Activated CD8-positive, alpha-beta memory T cell treated with anti-CD3 and anti-CD28 coated beads, Interleukin-2, amount 10 ng/mL, durations not matched to agents 7 days and 5 days (primary cell): ENCODE measurements at places on chromosomes 2 and 18. TPM values are rescaled to one million over a fixed set of nuclear protein-coding genes. Genes with fewer than 3 reads are reported as not detected.
A peak's percentile ranks its signal among the peaks of the same experiment; 100 is the strongest.

GRCh38 chr2:45885171-45885621 lies 233.7 kb downstream of the PRKCE start:
- DNase-seq = no peak

GRCh38 chr2:202387608-202388342 lies 11.6 kb downstream of the BMPR2 start:
- DNase-seq = no peak

GRCh38 chr18:77062518-77063003 lies 70.0 kb downstream of the MBP start:
- peak; percentile 90 for DNase-seq

DNA sequence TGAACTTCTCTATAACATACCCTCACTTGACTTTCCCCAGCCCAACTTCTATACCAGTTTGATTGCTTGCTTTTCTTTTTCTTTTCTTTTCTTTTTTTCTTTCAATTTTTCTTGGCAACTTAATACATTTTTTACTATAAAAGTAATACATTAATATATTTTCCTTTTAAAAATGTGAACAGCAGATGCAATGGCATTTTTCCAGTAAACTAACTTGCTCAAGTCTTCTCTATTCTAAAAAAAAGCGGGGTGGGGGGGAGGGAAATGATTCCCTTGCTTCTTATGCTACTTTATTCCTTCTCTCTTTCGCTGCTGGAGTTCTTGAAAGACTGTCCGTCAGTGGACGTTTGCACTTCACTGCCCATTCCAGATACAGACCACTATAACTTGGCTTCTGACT lies 70.5 kb downstream of the RBMS1 start:
- no peak for DNase-seq

GRCh38 chr2:45312275-45312674 lies 298.8 kb downstream of the SRBD1 start:
- no peak for DNase-seq

DNA sequence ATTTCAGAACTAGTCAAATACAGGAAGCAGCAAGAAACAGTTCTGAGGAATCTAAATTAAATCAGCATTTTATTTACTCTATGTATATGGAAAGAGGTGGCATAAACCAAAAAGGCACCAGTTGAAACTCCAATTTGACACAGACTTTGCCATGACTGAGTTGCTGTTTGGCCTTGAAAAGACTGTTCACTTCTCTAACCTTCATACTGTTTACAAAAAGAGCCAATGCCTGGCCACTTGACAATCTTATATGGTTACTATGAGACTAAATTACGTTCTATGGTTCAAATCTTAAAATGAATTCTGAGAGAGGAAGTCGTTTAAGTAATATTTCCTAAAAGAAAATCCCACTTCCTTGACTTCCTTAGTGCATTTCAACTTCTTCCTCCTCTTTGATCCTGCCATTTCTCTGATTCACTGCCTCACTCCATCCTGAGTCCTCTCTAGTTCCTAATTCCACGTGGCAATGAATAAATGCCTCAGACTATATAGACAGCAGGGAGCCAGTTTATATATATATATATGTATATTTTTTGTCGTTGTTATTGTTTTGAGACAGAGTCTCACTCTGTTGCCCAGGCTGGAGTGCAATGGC lies 13.2 kb downstream of the CEP76 start:
- no peak for DNase-seq

- DNase-seq = no peak
Observed at GRCh38 chr2:17136877-17137276, 381.4 kb downstream of the RAD51AP2 start.

DNA sequence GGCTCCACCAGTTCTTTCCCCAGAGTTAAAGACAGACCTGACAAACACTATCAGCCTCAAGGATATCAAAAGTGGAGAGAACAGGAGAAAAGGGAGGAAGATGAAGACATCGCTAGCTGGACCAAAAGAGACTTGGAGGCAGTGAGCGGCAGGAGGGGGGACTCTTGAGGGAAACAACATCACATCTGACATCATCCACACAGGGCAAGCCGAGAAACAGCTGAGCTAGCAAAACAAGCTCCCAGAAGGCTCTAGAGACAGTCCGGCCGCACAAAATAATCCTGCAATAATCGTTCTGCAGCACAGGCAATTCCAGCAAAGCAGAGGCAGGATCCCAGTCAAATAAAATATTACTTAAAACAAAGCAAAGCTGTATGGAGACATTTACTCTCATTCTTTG lies 239.8 kb downstream of the EN1 start:
- DNase-seq = no peak

GRCh38 chr18:55768255-55768654 lies 180.3 kb upstream of the TCF4 start:
- DNase-seq = no peak

DNA sequence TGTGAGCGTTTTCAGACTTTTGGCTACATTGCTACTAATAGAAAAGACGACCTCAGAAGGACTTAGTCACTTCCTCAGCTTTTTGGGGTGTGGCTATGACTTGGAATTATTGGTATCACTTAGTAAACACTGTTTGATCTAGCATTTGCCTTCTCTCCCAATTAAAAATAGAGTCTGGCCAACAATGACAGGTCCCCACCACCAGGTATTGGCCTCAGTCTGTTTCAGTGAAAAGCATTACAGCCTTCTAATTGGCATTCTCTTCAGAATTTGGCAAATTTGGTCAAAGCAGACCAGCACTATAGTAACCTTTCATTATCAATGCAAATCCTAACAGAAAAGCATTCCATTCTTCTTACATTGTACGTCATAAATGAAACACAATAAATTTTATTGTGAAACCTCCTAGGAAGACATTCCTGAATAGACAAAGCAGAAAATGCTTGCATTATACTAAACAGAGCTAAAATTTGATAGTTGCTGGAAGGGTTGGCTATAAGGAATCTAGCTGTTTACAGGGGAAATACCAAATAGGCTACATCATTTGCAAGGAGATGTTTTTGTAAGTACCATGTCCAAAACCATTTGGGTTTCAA lies 613.9 kb downstream of the IRS1 start:
- no peak for DNase-seq

DNA sequence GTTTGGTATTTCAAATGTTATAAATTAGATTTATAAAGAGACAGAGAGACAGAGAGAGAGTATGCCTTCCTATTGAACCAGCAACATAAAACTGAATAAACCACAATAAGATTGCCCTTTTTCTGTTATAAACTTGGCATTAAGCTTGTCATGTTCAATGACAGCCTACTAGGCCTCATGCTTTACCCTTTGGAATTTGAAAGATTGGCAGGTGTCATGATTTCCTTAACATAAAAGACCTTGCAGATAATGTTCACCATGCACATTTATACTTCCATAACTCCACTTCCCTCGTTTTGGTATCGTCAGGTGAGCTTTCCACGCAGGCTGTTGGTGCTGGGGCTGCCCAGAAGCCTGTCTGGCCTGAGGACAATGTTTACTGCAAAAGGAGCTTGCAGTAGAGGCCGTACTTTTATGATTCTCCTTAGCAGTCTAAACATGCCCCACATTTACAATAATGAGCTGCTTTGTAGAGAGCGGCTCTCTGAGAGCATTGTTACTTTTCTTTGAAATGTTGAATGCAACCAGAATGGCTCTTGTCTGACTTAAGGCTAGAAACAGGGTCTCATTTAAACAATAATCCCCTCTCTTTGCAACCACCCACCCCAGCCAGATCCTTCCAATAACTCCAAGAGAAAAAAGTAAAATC lies 379.1 kb upstream of the ATP5MC3 start:
- no peak for DNase-seq

GRCh38 chr18:55515941-55516710 lies 71.9 kb downstream of the TCF4 start:
- DNase-seq = no peak

GRCh38 chr2:141933226-141933625 lies 197.6 kb downstream of the LRP1B start:
- no peak for DNase-seq

DNA sequence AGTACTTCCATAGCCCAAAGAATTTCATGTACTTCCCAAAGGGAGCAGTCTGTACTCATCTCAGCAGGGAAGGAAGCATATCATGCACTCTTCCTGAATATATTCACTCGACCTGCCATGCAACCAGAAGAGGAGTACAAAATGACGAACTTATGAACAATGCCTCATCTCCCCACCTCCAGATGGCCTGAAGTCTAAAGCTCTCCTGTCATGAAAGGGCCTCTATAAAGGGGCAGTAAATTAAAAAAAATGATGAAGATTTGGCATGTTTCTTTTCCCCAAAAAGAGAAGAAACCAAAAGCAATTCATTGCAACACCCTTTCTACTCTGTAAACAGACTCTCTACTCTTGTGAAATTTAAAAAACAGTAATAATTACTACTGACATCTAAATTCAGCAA lies 1601.1 kb downstream of the LRP1B start:
- no peak for DNase-seq

- no peak for DNase-seq
Observed at GRCh38 chr18:40469851-40470250, 1485.2 kb upstream of the PIK3C3 start.

- no peak for DNase-seq
Observed at GRCh38 chr2:85434696-85435095, 16.2 kb downstream of the SH2D6 start.

DNA sequence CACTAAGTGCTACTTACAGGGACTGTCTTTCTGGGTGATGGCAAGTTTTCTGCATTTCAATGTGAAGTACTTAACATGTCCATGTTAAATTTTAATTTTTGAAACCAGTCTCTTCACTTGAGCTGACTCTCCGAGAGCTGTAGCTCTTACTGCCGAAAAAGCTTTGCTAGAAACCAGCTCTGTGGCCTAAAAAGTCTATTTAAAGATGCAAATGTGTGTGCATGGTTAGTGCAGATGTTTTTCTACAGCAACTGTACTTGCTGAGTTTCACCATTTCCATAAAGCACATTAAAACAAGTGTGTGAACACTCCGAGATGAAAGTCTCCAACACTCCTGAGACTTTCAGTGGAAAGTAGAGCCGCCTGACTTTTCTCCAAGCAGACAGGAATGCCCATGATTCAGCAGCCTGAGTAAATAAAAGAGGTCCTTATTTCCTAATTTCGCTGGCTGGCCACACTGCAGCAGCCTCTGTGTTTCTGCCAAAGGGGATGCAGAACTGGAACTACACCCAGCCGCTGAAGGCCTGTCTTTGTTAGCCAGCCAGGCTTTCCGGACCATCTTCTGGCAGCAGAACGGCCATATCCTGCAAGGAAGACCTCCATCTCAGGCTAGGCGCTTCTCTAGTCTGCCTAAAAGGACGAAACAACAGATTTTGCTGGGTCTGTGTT lies 121.2 kb downstream of the ZNF521 start:
- no peak for DNase-seq

DNA sequence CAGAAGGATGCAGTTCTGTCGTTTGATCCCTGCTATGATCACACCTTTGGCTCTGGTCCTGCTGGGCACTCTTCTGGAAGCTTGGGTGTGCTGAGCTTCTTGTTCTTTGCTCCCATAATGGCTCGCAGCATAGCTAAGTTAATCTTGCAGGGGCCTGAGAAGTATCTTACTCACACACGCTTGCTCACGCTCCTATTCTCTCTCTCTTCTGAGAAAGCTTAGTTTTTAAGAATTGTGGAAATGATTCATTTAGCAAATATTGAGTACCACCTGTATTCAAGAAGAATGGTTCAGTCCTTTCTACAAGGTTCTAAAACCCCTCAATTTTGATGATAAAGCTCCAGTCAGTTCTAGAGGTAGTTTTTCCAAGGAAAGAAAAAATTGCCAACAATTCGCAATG lies 40.6 kb downstream of the XRCC5 start:
- DNase-seq = no peak

DNA sequence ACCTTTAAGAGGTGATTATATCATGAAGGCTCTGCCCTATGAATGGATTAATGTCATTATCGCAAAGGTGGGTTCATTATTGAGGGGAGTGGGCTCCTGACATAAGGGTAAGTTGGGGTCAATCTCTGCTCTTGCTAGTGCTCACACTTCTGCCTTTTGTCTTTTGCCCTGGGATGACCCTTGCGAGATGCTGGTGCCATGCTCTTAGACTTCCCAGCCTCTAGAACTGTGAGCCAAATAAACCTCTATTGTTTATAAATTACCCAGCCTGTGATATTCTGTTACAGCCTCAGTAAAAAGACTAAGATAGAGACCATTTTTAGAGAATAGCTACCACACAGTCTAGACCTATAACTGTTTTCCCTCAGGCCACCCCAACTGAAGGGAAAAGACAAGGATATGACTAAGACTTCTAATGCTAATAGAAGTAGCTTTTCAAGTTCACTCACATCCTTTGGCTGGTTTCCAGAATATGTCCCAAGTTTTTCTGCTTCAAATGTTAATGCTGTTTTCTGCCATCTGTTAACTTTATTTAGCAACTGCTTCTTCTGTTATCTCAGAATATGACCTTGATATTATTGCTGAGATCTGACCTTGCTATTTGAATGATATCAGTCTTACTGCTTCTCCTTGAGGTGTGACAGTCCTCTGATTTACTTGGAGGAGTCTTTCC lies 65.1 kb upstream of the STAM2 start:
- no peak for DNase-seq

DNA sequence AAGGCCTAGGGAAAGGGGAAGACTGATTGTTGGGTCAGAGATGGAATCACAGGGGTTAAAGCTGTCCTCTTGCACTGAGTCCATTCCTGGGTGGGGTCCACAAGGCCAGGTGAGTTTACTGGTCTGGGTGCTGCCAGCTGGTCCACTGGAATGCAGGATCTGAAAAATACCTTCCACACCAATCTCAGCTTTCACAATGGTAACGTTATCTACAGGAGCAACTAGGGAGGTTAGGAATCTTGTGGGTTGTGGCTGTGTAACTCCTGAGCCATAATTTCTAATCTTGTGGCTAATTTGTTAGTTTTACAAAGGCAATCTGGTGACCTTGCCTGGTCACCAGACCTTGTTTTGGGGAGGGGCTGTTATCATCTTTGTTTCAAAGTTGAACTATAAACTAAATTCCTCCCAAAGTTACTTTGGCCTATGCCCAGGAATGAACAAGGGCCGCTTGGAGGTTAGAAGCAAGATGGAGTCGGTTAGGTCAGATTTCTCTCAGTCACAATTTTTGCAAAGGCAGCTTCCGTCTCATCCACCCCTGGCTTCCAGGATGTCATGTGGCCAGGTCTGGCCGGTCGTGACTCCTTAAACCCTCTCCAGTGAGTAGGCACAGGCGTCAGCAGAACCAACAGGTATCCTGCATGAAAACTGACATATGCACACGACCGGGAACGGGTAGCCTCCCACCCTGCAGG lies 123.3 kb upstream of the SH3BP4 start:
- no peak for DNase-seq

- DNase-seq = no peak
Observed at GRCh38 chr2:148640767-148641166, 3.8 kb upstream of the EPC2 start.

DNA sequence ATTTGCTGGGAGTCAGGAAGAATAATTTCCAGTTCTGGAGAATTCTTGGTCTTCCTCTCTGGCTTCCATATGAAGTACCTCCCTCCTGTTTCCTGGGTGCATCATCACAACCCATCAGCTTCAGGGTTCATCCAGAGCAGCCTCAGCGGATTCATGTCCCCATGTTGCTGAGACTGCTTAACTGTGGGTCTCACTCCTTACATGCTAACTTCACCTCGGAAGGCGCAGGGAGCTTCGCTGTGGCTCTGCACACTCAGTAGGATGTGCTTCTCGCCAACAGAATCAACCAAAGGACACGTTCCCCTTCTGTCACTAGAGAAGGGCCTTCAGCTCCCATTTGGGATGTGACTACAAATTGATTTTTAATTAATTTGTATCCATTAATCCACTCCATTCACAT lies 24.2 kb downstream of the FBLN7 start:
- DNase-seq = no peak

The MPP4 gene
- total RNA-seq = not detected

The TNFAIP6 gene
- total RNA-seq = not detected

The CROCC2 gene
- total RNA-seq = not detected

The ACTR1B gene
- total RNA-seq = 94.3 TPM

The GRP gene
- not detected for total RNA-seq

The HRH4 gene
- not detected for total RNA-seq

The GRB14 gene
- total RNA-seq = not detected

The TUBA4B gene
- not detected for total RNA-seq

The LIMS1 gene
- 58.2 TPM for total RNA-seq
